ENCODE measurements at places on chromosomes 2 and 18.

- DNase-seq = no peak
Measured at GRCh38 chr2:8682719-8683667, 1.1 kb downstream of the ID2 start.

DNA sequence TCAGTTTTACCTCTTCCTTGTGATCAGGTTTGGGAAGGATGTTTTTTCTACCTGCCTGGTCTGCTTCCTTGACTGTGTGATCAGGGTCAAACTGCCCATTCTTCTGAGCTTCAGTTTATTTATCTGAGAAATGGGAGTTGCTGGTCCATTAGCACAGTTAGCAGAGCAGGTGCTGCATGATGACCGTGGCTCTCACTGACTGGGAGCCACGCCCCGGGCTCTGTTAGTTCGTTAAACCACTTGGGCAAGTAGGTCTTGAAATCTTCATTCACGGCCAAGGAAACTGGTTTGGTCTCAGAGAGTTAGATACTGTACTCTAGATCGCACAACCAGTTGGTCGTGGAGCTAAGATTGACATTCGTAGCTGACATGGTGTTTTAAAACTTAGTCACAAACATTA lies 41.7 kb downstream of the INPP5D start:
- DNase-seq = no peak

DNA sequence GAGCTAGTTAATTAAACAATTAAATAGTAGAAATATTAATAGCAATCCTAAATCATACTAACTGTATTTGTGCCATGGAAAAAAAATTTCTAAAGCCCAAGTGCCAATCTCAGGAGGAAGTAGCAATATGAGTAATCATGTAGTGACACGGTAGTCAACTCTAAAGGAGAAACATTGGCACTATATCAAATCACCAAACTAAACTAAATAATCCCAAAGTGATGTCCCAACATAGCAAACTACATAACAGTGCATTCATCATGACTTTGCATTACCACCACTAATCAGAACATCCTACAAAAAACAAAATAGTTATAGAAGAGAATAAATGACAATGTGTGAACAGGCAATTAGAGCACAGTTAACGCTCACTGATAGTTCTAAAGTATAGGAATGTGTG lies 195.1 kb downstream of the EXOC6B start:
- no peak for DNase-seq

DNA sequence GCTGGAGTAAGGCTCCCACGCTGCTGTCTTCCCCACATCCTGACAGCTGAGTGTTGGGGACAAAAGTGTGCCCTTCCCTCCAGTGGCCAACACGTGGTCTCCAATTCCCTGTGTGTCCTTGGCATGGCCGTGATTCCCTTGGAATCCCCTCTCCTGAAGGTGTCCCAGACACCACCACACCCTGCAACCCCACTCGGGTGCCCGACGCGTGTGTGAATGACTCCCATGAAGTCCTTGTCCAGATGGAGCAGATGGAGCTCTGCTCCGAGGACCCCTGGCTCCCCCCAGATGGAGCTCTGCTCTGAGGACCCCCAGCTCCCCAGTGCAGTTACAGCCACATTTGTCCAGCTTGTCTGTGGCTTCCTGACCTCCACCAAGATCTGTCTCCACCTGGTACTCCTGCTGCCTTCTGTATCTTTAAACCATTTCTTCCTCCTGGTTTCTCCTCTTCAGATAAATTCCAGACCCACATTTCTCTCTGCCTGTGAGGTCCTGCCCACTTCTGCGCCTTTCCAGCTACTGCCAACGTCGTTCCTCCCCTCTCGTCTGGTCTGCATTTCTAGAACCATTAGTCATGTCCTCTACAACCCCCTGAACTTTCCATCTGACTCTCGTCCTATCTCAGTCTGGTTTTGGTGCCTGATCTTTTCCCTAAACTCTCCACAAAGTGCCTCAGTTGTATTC lies 86.8 kb upstream of the PXDN start:
- DNase-seq = no peak

- no peak for DNase-seq
Measured at GRCh38 chr2:26396734-26397298, 4.9 kb upstream of the DRC1 start.

DNA sequence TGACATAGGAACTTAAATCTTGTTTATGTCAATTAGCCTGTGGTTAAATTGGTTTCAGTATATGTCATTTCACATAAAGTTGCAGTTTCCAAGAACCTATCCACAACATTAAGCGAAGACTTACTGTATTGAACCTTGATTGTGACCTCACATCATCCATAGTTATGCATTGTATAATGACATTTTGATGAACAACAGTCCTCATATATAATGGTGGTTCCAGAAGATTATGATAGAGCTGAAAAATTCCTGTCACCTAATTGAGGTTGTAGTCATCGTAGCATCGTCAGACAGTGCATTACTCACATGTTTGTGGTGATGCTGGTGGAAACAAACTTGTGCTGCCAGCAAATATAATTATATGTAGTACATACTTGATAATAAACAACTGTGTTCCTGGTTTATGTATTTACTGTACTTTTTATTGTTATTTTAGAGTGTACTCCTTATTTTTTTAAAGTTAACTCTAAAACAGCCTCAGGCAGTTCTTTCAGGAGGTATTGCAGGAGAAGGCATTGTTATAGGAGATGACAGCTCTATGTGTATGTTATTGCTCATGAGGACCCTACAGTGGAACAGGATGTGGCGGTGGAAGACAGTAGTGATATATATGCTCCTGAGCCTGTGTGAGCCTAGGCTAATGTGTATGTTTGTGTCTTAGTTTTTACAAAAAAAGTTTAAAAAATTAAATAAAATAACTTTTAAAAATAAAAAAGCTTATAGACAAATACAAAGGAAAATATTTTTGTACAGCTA lies 56.6 kb downstream of the UBE2E3 start:
- DNase-seq = no peak

DNA sequence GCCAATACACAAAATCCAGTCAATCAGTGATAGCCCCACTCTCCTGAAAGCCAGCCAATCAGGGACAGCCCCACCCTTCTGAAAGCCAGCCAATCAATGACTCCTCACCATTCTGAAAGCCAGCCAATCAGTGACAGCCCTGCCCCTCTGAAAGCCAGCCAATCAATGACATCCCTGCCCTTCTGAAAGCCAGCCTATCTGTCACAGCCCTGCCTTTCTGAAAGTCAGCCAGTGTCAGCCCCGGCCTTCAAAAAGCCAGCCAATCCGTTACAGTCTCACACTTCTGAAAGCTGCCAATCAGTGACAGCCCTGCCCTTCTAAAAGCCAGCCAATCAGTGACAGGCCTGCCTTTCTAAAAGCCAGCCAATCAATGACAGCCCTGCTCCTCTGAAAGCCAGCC lies 95.9 kb upstream of the HDAC4 start:
- no peak for DNase-seq

GRCh38 chr18:67613731-67614130 lies 97.2 kb upstream of the DSEL start:
- DNase-seq = no peak

- DNase-seq = no peak
Measured at GRCh38 chr2:125543968-125544514, 1111.9 kb upstream of the GYPC start.

DNA sequence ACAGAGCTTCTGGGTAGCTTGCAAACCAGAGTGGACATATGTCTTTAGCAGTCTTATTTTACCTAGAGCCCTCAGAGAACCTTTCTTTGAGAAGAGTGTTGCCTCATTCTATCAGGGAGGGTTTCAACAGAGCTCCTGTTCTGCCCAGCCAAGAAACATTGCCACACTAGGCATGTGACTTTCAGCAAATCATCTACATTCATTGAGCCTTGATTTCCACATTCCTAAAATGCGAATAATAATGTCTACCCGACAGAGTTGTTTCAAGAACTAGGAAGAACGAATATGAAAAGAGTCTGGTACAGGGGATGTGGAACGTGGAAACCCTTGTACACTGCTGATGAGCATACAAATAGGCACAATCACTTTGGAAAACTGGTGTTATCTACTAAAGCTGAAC lies 7.8 kb upstream of the PRKAG3 start:
- no peak for DNase-seq

DNA sequence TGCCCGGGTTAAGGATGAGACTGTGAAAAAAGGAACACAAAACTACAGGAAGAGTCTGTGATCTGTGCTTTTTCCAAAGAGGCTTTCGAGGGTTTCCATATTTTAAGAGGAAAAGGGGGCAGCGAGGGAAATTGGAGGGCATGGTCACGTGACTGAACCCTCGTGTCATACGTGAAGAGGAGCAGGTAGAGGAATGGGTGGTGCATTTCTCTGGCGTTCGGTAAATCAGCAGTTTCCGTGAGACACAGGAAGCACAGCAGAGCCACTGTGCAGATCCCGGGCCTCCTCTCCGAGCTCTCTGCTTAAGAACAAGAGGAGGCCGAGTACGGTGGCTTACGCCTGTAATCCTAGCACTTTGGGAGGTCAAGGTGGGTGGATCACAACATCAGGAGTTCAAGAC lies 219.7 kb downstream of the NDUFA10 start:
- no peak for DNase-seq

GRCh38 chr2:150911766-150912280 lies 349.8 kb downstream of the RBM43 start:
- no peak for DNase-seq

All from NCI-H510A (cell line).